ENCODE measurements at places on chromosomes 7 and 10. TPM values are rescaled to one million over a fixed set of nuclear protein-coding genes. Genes with fewer than 3 reads are reported as not detected.

GRCh38 chr7:10121631-10122030 is 852.0 kb upstream of the PHF14 start:
- DNase-seq = no peak

The ODAD2 gene
- 0.66 TPM for total RNA-seq

The SMKR1 gene
- not detected for total RNA-seq

The PTPRZ1 gene
- 18.5 TPM for total RNA-seq

DNA sequence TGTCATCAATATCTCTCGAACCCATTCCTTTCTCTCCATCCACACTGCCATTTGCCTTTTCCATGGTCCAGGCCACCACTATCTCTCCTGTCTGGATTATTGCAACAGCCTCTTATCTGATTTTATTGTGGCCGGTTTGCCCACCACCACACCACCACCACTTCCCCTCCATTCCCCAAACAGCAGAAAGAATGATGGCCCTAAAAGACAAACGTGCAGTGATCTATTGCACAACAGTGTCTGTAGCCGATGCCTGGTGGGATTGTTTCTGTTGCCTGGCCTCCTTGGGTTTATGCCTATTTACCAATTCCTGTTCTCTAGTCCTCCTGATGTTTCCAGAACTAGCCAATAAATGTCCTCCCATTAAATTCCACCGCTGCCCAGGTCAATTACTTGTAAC is 10.2 kb upstream of the ST8SIA6 start:
- no peak for DNase-seq

- peak; percentile 18 for DNase-seq
Observed at GRCh38 chr7:18086165-18087025, 58.7 kb upstream of the PRPS1L1 start.

- no peak for DNase-seq
Observed at GRCh38 chr10:93591065-93591808, 9.8 kb downstream of the RBP4 start.

- DNase-seq = no peak
Observed at GRCh38 chr7:15503603-15504290, 58.1 kb downstream of the AGMO start.

- DNase-seq = no peak
Observed at GRCh38 chr10:44258019-44258418, 126.9 kb downstream of the CXCL12 start.

DNA sequence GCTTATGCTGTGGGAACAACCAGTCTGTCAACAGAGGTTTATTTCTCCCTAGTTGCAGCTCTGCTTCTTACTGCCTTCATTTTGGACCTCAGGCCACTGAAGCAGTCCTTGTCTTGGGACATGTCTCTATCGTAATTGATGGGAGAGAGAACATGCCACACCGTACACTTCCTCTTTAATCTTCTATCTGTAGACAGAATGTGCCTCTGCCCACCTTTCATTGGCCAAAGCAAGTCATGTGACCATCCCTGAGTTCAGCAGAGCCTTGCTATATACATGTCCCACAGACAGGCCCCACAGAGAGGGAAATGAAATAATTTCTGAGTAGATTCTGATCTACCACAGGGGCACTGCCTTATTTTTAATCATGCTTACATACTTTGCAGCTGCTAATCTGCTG is 98.0 kb downstream of the KCND2 start:
- DNase-seq = peak; percentile 5

- no peak for DNase-seq
Observed at GRCh38 chr10:44009891-44010632, 361.4 kb upstream of the ZNF32 start.

The AQP1 gene
- 204 TPM for total RNA-seq

The CLCN1 gene
- not detected for total RNA-seq

The HACD1 gene
- total RNA-seq = 1.0 TPM

The DGKI gene
- total RNA-seq = 2.6 TPM

GRCh38 chr10:117540640-117541404 is 1.7 kb upstream of the EMX2 start:
- no peak for DNase-seq

The PDE6C gene
- total RNA-seq = not detected

- DNase-seq = no peak
Observed at GRCh38 chr7:12066521-12066920, 144.6 kb upstream of the TMEM106B start.

The SLC29A4 gene
- 13.2 TPM for total RNA-seq

- DNase-seq = no peak
Observed at GRCh38 chr7:143458263-143458662, 15.0 kb downstream of the TAS2R60 start.

The FGL2 gene
- total RNA-seq = 4.3 TPM

The GNGT1 gene
- total RNA-seq = not detected

GRCh38 chr10:28280652-28281051 is 22.2 kb downstream of the MPP7 start:
- no peak for DNase-seq

- no peak for DNase-seq
Observed at GRCh38 chr10:5447611-5448071, 35.3 kb downstream of the NET1 start.

- DNase-seq = peak; percentile 86
Observed at GRCh38 chr10:75099952-75100763, 11.3 kb upstream of the SAMD8 start.

GRCh38 chr10:51667678-51668335 is 31.6 kb downstream of the CSTF2T start:
- no peak for DNase-seq

The TMEM229A gene
- total RNA-seq = not detected

DNA sequence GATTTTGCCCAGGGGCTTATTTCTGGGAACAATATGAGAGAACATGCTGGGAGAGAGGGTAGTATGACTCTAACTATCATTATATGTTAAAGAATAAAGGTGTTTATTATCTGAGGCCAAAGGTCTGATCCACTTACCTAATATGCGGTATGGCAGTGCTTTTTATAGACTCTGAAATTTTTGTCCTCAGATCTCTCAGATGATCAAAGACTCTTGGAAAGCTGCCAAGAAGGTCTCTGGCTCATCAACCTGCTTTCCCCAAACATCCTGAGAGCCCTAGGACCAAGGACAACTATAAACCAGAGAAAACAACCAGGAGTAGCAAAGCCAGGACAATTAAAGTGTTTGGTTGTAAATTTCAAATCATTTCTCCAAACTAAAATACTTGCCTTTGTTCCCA is 255.7 kb upstream of the LRRN3 start:
- DNase-seq = no peak

DNA sequence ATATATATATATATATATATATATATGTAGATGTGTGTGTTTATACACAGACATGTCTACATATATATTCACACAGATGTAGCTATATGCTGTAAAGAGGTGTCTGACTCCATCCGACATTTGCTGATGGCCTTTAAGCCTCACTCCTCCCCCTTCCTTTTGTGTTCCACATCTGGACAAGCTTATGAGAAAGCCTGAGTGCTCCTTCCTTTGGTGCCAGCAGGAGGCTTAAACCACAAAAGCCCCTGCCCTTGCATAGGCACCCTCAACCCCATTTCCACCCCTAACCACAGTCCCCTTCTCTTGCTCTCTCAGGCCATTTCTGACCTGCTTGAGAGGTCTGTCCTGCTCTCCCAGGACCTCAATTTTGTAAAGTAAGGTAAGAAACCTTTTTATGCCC is 98.7 kb downstream of the SVOPL start:
- DNase-seq = no peak

DNA sequence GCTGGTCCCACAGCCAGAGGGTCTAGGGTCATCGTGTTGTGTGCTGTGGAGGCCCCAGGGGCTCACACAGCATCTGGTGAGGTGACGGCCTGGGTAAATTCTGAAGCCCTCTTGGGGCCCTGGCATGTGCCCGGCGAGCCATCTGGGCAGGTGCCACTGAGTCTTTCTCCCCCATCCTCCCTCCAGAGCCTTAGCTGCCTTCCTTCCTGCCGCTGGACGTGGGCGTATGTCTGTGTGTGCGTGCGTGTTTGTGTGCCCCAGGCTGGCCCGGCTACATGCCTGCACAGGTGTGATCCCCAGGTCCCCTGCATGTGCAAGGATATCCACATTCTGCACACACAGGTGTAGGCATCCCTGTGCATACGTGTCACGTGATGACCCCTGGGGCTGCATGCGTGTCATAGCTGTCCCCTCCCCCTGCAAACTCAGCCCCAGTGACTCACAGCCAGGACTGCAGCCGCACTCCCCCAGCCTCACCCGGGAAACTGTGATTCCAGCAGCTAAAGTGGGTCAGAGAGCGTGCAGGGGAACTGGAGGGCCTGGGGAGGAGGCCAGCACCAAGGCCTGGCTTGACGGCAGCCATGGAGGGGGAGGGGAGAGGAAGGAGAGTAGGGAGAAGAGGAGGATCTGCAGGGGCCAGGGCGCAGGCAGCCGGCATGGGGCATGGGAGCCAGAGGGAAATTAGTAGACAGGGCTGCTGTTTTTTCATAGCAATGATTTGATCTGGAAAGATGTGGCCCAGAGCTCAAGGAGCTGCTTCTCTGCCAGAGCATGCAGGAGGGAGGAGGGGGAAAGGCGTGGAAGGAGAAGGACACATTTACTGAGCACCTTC is 46.4 kb downstream of the ELFN1 start:
- no peak for DNase-seq

The SLC13A4 gene
- not detected for total RNA-seq

GRCh38 chr10:101831169-101831811 is 12.3 kb downstream of the KCNIP2 start:
- DNase-seq = no peak

GRCh38 chr7:101589976-101590662 is 39.0 kb downstream of the MYL10 start:
- DNase-seq = no peak

DNA sequence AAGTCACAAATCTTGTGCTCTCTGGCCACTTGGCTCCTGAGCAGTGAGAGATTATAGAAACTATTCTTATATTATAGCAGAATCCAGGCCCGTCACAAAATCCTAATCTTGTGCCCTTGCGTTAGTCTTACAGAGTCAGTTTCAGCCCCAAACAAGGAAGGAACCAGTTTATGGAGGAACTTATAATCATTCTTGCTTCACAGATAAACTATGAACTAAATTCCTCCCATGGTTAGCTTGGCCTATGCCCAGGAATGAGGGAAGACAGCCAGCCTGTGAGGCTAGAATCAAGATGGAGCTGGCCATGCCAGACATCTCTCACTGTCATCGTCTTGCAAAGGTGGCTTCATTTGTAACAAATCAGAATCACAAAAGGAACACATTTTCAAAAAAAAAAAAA is 199.7 kb upstream of the PITRM1 start:
- DNase-seq = no peak

GRCh38 chr10:104183682-104184081 is 48.5 kb downstream of the CFAP43 start:
- DNase-seq = no peak

- no peak for DNase-seq
Observed at GRCh38 chr7:78198756-78199155, 400.2 kb downstream of the PHTF2 start.

The CCDC172 gene
- not detected for total RNA-seq

DNA sequence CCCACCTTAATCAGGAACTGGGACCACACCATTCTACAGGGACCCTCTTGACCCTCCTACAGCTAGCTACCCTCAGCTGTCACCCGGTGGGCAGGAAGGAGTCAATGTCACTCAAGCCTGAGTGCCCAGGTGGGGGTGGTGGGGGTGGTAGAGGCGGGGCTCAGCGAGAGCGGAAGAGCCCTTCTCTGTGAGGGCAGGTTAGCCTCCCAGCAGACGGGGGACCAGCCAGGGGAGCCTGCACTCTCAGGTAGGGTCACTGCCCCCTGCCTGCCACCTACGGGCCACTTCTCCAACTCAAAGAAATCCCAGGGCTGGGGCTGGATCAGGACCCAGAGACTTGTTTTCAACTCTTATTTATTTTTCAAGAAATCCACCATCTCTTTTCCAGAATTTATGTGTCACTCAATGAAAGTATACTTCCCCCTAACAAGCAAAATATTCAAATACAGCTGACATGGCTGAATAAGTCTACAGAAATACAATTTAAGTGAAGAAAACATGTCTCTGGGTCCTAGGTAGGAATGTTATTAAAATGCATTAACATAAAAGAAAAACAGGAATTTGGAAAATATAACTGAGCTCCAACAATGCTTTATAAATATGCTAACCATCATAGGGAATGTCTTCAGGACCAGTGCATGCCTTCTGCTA is 63.4 kb upstream of the DDC start:
- DNase-seq = no peak

DNA sequence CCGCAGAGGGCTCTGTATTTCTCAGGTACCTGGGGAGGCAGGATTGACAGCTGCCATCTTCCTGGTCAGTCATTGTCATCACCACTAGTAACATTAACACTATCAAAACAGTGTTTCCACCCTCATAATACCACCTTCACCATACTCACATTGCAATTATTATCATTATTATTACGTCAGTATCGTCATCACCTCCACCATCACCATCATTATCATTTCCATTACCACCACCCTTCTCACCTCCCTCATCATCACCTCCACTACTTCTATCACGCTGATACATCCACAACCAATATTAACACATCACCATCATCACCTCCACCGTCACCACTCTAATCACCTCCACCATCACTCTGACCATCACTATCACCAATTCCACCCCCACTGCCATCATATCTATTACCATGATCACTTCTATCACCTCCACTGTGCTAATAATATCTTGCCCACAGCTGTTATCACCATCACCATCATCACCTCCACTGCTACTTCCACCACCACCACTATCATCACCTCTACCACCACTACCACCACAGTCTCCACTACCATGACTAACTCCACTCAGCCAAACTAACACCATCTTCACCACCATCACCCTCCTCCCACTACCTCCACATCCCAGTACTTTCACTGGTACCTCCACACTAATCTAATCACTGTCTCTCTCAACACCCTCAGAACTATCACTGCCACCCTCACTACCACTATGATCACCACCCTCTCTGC is 196.4 kb downstream of the RPS24 start:
- DNase-seq = no peak

DNA sequence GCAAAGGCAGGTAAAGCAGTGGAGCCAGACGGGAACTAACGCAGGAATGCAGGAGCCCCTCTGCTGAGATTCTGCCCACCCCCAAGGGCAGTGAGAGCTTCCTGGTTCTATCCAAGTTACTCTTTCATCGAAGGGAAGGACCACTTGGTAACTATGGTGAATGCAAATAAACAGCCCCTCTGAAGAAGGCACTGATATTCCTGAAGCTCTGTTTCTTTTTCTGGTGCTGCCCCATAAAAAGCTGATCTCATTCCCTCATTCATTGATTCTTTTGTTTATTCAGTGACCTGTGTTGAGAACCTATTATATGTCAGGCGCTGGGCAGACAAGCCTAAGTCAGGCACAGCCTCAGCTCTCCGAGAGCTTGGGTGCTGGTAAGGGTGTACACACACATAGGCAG is 217.3 kb downstream of the SNX10 start:
- no peak for DNase-seq

GRCh38 chr7:31102973-31103850 is 51.1 kb downstream of the ADCYAP1R1 start:
- no peak for DNase-seq

The CYP26C1 gene
- total RNA-seq = 0.52 TPM

The RASA4 gene
- 34.2 TPM for total RNA-seq

The ZNF722 gene
- total RNA-seq = not detected

Data from body of pancreas (tissue), 4 donors.